Left lobe of liver (tissue), 2 donors: ENCODE measurements at places on chromosomes 6 and 20. TPM values are rescaled to one million over a fixed set of nuclear protein-coding genes. Genes with fewer than 3 reads are reported as not detected.

- no peak for DNase-seq
Observed at GRCh38 chr6:145872669-145873068, 58.1 kb upstream of the FBXO30 start.

DNA sequence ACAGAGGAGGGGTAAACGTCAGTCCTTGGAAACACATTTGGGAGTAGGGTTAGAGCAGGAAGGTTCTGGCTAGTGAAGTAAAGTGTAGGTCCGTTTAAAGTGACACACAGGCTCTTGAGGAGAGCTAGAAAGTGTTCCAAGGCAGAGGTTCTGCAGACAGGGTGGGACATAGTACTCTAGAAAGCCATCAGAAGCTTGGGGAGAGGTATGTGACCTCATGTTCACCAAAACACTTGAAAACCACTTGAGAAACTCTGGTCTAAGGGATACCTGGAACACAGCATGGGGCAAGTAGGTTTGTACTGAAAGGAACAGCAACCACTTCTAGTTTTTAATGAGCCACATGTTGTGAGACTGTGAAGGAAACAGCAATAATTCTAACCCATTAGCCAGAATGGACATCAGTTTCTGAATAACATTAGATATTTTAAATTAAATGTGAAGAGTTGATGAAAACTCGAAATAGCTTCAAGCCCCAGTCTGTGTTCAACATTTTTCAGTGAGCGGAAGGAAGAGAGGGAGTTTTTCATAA is 49.0 kb downstream of the SOBP start:
- no peak for DNase-seq

Gene THBS2
- total RNA-seq = 2.9 TPM

DNA sequence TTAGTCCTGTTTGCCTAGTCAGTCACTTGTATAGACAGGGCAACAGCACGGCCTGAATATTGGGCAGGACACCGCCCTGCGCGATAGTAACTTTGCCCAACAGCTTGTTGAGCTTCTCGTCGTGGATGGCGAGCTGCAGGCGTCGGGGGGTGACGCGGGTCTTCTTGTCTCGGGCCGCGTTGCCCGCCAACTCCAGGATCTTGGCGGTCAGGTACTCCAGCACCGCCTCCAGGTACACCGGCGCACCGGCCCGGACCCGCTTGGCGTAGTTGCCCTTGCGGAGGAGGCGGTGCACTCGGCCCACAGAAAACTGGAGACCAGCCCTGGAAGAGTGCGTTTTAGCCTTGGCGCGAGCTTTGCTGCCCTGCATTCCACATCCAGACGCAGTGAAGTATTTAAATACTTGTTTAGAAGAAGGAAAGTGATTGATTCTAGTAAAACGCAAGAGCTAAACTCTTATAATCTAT is 92.8 kb upstream of the BTN3A2 start:
- peak; percentile 50 for DNase-seq

Gene SLC16A10
- total RNA-seq = 14.9 TPM

DNA sequence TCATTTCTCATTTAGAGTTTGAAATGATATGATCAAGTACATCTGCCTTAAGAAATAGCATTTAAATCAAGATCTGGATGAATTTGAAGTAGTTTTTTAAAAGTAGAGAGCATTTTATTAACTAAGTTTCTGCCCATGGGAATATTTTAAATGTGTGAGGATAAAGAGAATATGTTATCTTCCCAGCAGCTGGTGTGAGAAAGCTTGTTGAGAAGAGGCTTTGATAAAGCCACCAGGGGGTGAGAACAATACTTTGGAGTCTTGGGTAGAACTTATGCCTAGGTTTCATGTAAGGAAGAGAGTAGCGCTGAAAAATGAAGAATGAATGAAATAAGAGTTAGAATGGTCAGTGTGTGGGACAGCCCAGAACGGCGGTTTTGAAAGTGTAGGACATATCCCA is 190.2 kb downstream of the GRM1 start:
- no peak for DNase-seq

Gene SCUBE3
- total RNA-seq = 0.03 TPM

Gene PEX6
- 25.4 TPM for total RNA-seq

GRCh38 chr20:1766731-1767130 is 109.2 kb upstream of the SIRPG start:
- DNase-seq = no peak

GRCh38 chr6:56486681-56487080 is 156.0 kb downstream of the DST start:
- DNase-seq = no peak

GRCh38 chr20:58746620-58747019 is 54.0 kb downstream of the NPEPL1 start:
- DNase-seq = peak; percentile 37

GRCh38 chr6:16850681-16851026 is 89.4 kb upstream of the ATXN1 start:
- no peak for DNase-seq

Gene GSTA1
- total RNA-seq = 811 TPM

DNA sequence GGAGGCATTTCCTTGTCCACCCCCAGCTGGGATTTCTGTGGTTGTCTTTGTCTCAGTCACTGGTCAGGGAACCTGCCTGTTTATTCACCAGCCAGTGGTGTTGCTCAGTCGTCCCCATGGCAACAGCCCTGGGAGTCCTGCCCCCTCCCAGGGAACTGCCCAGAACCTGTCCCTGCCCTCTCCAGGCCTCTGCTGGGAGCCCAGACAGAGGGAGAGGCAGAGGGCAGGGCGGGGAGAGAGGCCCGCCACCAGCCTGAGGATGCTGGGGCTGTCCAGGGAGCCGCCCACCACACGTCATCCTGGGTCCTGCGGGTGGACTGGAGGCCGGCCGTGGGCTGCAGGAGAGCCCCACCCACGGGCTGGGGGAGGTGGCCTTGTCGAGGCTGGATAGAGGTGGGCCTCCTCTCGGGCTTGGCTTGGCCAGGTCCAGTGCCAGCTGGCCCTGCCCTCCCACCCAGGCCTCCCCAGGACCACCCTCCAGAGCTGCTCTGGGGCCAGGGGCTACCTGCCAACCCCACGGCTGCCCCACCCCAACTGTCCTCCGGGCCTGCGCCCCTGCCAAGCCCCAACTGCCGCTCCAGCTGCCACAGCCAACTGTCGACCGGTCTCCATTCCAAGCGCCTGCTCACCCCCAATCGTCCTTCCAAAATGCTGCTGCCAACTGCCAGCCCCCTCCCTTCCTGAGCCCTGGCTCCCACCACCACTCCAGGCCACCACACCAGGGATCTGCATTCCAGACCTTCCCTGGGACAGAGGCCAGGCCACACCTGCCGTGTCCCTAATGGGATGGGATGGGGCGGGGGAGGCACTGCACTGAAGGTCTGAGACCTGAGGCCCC is 4.2 kb upstream of the ZBTB46 start:
- peak; percentile 79 for DNase-seq

Gene NFATC2
- 4.6 TPM for total RNA-seq

DNA sequence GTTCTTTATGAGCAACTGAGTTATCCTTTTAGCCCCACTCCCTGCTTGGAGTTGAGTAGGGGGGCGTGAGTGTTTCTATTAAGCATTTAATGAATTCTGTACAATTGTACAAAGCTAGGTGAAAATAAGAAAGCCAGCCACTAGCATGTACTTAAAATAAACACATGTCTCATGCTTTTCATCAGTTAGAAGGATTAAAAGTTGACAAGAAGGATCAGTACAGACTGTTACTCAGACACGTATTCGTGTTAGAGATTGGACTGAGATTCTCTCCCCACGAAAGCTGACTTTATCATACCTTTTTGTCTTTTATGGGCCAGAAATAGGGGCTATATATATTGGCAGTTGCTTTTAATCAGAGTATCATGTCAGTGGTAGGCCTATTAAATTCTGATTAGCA is 1.7 kb downstream of the HSF2 start:
- DNase-seq = no peak

- no peak for DNase-seq
Observed at GRCh38 chr6:110933912-110934311, 24.6 kb upstream of the GTF3C6 start.

GRCh38 chr20:3171391-3172125 is 1.8 kb downstream of the LZTS3 start:
- DNase-seq = no peak

GRCh38 chr6:11083491-11083890 is 10.1 kb upstream of the SMIM13 start:
- no peak for DNase-seq

Gene CST5
- total RNA-seq = not detected

Gene DYNLT2
- total RNA-seq = 0.60 TPM

Gene NRM
- 1.8 TPM for total RNA-seq

Gene NOX3
- not detected for total RNA-seq

Gene PNPLA1
- not detected for total RNA-seq

Gene PROKR2
- not detected for total RNA-seq

DNA sequence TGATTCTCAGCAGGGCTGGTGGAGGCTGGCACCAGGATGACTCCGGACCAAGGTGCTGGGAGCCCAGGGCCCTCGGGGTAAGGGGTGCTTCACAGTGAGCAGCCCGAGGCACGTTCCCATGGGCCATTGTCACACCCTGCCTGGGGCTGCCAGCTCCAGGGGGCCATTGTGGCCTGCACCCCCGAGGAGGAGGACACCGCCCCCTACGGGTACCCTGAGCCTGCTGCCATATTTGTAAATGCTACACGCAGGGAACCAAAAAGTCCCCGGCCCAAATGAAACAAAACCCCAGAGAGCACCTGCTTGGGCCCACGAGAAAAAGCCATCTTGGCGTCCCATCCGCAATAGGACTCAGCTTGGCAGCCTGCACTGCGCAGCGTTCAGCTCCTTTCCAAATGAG is 64.7 kb upstream of the GATA5 start:
- no peak for DNase-seq

Gene POU5F1
- 5.0 TPM for total RNA-seq

Gene SCAF8
- 12.2 TPM for total RNA-seq

- DNase-seq = no peak
Observed at GRCh38 chr20:3000852-3001523, 42.4 kb upstream of the GNRH2 start.

DNA sequence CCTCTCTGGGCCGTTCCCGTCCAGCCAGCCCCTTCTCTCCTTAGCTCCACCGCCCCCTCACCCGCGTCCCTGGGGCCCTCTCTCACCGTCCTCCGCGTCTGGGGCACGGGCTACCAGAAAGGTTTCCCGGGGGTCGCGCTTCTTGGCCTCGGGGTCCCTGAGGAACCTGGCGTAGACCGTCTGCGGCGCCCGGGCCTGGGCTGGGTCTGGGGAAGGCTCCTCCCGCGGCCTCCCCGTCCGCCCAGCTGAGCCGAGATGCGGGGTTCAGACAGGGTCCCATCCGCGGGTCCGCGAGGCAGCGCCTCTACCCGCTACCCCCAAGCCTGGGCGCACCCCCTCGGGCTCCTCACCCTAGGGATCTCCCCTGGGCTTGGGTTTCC is 1.1 kb downstream of the TULP1 start:
- DNase-seq = no peak

Gene DDAH2
- total RNA-seq = 22.2 TPM

DNA sequence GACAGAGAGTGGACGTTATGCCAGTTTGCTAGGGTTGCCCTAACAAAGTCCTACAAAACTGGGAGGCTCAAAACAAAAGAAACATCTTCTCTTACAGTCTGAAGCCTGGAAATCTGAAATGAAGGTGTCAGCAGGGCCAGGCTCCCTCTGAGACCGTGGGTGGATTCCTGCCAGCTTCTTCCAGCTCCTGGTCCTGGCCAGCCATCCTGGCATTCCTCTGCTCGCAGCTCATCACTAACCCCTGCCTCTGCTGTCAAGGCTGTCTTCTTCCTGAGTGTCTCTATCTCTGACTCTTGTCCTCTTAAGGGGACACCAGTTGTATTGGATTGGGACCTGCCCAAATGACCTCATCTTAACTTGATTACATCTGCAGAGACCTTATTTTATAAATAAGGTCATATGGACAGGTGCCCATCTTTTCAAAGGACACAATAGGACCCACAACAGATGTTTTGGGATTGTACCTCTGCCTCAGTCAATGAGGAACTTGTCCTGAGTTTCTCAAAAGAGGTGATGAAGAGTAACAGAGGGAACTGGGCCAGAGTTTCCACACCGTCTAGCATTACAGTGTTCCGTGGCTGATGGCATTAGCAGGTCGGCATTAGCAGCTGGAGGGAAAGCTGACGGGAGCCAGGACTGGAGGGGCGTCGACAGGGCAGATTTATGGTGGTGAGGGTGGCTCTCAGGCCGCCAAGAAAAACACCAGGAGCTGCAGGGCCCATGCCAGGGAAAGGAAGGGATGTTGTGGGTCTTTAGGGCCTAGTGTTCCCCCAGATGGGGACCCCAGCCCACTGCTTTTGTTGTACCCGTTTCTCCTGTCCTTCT is 157.3 kb downstream of the TBXT start:
- no peak for DNase-seq

- no peak for DNase-seq
Observed at GRCh38 chr6:1613346-1613687, 3.6 kb downstream of the FOXC1 start.

- DNase-seq = peak; percentile 97
Observed at GRCh38 chr6:162058281-162058875, 669.2 kb downstream of the PRKN start.

DNA sequence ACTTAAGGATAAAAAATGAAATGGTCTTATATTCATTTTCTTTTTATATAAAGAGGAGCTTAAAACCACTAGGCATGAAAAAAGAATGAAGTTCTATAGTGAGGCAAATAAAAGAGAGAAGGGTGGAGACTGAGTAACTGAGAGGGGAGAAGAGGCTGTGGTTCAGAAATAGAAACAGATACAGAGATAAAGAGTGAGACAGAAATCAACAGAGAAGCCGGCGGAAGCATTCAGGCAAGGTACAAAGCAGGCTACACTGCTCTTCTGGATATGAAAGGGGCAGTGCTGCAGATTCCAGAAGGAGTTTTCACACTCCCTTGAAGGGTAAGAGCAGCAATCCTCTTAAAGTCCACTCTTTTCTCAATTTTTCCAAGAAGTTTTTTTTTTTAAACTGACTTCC is 29.9 kb downstream of the NFATC2 start:
- no peak for DNase-seq

DNA sequence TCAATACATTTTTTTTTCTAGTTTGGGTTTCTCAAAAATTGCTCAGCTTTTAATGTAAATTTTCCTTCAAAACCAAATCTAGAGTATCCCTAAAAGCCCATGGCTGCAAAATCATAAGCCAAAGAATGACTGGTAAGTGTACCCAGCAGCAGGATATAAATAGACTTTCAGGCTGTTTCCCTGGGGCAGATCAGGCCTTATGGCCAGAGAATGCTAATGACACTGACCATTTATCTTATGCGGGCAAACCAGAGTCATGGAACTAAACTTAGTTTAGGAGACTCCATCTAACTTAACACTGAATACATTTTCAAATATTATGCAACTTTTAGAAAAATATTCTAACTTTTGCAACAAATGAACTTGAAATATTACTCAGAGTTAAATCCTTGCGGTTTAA is 7.4 kb downstream of the OSER1 start:
- no peak for DNase-seq

GRCh38 chr20:63696306-63696627 is 185 bp upstream of the TNFRSF6B start:
- DNase-seq = peak; percentile 50
